ENCODE measurements at places on chromosomes 13 and 19. TPM values are rescaled to one million over a fixed set of nuclear protein-coding genes. Genes with fewer than 3 reads are reported as not detected.

DNA sequence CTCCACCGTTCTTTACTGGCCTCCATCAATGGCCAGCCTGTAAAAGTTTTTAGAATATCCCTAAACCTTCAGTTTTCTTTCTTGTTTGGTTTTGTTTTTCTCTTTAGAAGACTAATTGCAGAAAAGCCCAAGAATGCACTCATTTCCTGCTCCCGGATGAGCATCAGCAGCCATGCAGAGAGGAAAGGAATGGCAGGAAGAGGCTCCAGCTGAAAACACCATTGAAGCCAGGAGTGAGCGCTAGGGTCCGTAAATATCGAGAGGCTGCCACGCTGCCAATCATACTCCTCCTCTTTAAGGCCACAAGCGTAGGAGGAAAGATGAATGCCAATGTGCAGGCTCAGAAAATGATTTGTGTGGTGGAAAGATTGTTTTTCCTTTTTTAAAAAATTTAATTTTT lies 57.4 kb upstream of the UBE2L5 start:
- no peak for DNase-seq
- H3K27ac ChIP-seq = no peak overlapping the region
- H3K4me3 ChIP-seq = no peak overlapping the region
- H3K4me1 ChIP-seq = no peaks in the 10 kb centered on the region
- H3K27me3 ChIP-seq = no peaks in the 10 kb centered on the region
- H3K36me3 ChIP-seq = no peaks in the 10 kb centered on the region

DNA sequence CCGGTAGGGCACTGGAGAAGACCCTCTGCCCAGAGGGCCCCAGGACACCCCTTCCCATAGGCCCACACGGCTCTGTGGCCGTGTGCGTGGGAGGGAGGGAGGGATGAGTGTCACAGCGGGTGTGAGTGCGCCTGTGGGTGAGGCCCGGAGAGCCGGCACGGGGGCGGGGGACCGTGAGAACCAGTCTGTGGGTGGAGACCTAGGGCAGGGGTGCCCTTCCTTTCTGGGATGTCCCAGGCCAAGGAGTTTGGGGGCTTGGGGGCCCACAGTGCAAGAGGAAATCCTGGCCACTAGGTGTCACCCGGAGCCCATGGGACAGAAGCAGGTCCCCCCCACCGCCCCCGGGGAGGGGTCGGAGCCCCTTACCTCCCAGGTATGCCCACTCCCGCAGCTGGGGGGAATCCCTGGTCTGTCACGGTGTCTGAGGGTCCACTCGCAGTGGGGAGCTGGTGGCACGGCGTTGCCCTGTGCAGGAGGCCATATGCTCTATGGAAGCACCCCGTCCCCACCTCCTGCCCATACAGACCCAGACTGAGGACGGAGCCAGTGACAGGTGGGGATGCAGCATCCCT lies 16.0 kb upstream of the SLC7A10 start:
- H3K4me1 ChIP-seq = peaks cover 10% of the 10 kb centered on the region
- peak; percentile 69 for DNase-seq
- H3K4me3 ChIP-seq = no peak overlapping the region
- H3K27me3 ChIP-seq = peaks cover 3% of the 10 kb centered on the region
- H3K27ac ChIP-seq = no peak overlapping the region

GRCh38 chr19:47499863-47500830 lies 14.7 kb downstream of the NAPA start:
- no peak overlapping the region for H3K27ac ChIP-seq
- no peak for DNase-seq
- H3K4me1 ChIP-seq = no peaks in the 10 kb centered on the region
- no peak overlapping the region for H3K4me3 ChIP-seq
- no peaks in the 10 kb centered on the region for H3K27me3 ChIP-seq
- peaks cover 96% of the 10 kb centered on the region for H3K36me3 ChIP-seq

GRCh38 chr19:10554760-10555609 lies 10.8 kb downstream of the KRI1 start:
- no peak for DNase-seq
- peaks cover 6% of the 10 kb centered on the region for H3K4me1 ChIP-seq
- H3K27me3 ChIP-seq = no peaks in the 10 kb centered on the region
- no peak overlapping the region for H3K27ac ChIP-seq
- H3K4me3 ChIP-seq = no peak overlapping the region

GRCh38 chr19:1944088-1944915 lies 3.3 kb downstream of the CSNK1G2 start:
- H3K36me3 ChIP-seq = no peaks in the 10 kb centered on the region
- DNase-seq = peak; percentile 67
- no peaks in the 10 kb centered on the region for H3K27me3 ChIP-seq
- peaks cover 43% of the 10 kb centered on the region for H3K4me1 ChIP-seq
- H3K4me3 ChIP-seq = peak overlapping the region; percentile 2

DNA sequence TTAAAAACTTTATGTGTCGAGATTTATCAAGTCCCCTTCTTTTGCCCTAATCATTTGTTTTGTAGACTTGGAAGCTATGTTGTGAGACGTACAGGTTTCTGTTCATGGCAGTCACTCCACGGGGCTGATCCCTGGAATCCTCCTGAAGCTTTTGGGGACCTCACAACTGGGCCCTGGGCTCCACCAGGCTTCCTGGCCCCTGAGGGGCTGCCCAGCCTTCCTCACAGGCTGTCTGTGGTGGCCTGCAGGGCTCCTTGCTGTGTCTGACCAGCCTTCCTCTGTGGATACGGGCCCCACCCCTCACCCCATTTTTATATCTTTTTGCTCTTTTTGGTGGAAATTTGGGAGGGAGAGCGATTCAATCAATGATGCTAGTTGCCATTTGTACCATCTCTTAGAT lies 38.1 kb downstream of the CHST8 start:
- H3K27ac ChIP-seq = no peak overlapping the region
- H3K4me3 ChIP-seq = no peak overlapping the region
- H3K4me1 ChIP-seq = no peaks in the 10 kb centered on the region
- DNase-seq = no peak
- H3K27me3 ChIP-seq = peaks cover 4% of the 10 kb centered on the region

GRCh38 chr13:38979891-38980749 lies 10.5 kb downstream of the STOML3 start:
- H3K27me3 ChIP-seq = no peaks in the 10 kb centered on the region
- H3K4me1 ChIP-seq = no peaks in the 10 kb centered on the region
- H3K36me3 ChIP-seq = no peaks in the 10 kb centered on the region
- no peak overlapping the region for H3K4me3 ChIP-seq
- H3K27ac ChIP-seq = no peak overlapping the region
- no peak for DNase-seq

GRCh38 chr19:34963573-34964406 lies at the start of gene ZNF792:
Gene ZNF792, minus strand, starts transcription at chr19:34964229. Its CDS starts 567 bp downstream, at chr19:34963662.
- DNase-seq = peak; percentile 84
- peaks cover 21% of the 10 kb centered on the region for H3K36me3 ChIP-seq
- H3K27me3 ChIP-seq = no peaks in the 10 kb centered on the region
- peaks cover 11% of the 10 kb centered on the region for H3K4me1 ChIP-seq

- no peak for DNase-seq
- no peak overlapping the region for H3K27ac ChIP-seq
- H3K4me1 ChIP-seq = no peaks in the 10 kb centered on the region
- no peaks in the 10 kb centered on the region for H3K36me3 ChIP-seq
- no peaks in the 10 kb centered on the region for H3K27me3 ChIP-seq
These were observed 2136.8 kb downstream of the PCDH9 start for GRCh38 chr13:65093357-65093756.

- DNase-seq = no peak
- no peaks in the 10 kb centered on the region for H3K4me1 ChIP-seq
- H3K36me3 ChIP-seq = no peaks in the 10 kb centered on the region
- no peak overlapping the region for H3K27ac ChIP-seq
These were observed 9.1 kb downstream of the SOX21 start for GRCh38 chr13:94703271-94703670.

- no peaks in the 10 kb centered on the region for H3K4me1 ChIP-seq
- DNase-seq = no peak
- no peak overlapping the region for H3K4me3 ChIP-seq
- no peak overlapping the region for H3K27ac ChIP-seq
These were observed 23.1 kb downstream of the ITGBL1 start for GRCh38 chr13:101475536-101475935.

- no peaks in the 10 kb centered on the region for H3K4me1 ChIP-seq
- H3K27me3 ChIP-seq = no peaks in the 10 kb centered on the region
- H3K4me3 ChIP-seq = no peak overlapping the region
- no peak for DNase-seq
- H3K36me3 ChIP-seq = no peaks in the 10 kb centered on the region
These were observed 519.5 kb downstream of the DCT start for GRCh38 chr13:93959796-93960533.

GRCh38 chr13:24085662-24086061 lies 74.9 kb upstream of the SPATA13 start:
- H3K27me3 ChIP-seq = no peaks in the 10 kb centered on the region
- peak overlapping the region; percentile 32 for H3K27ac ChIP-seq
- DNase-seq = no peak
- H3K4me1 ChIP-seq = peaks cover 24% of the 10 kb centered on the region

DNA sequence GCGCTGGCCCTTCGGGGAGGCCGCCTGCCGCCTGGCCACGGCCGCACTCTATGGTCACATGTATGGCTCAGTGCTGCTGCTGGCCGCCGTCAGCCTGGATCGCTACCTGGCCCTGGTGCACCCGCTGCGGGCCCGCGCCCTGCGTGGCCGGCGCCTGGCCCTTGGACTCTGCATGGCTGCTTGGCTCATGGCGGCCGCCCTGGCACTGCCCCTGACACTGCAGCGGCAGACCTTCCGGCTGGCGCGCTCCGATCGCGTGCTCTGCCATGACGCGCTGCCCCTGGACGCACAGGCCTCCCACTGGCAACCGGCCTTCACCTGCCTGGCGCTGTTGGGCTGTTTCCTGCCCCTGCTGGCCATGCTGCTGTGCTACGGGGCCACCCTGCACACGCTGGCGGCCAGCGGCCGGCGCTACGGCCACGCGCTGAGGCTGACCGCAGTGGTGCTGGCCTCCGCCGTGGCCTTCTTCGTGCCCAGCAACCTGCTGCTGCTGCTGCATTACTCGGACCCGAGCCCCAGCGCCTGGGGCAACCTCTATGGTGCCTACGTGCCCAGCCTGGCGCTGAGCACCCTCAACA lies 1.2 kb downstream of the F2RL3 start:
- peak overlapping the region; percentile 84 for H3K27ac ChIP-seq
- no peak for DNase-seq
- H3K4me3 ChIP-seq = peak overlapping the region; percentile 49
- no peaks in the 10 kb centered on the region for H3K27me3 ChIP-seq
- no peaks in the 10 kb centered on the region for H3K36me3 ChIP-seq

DNA sequence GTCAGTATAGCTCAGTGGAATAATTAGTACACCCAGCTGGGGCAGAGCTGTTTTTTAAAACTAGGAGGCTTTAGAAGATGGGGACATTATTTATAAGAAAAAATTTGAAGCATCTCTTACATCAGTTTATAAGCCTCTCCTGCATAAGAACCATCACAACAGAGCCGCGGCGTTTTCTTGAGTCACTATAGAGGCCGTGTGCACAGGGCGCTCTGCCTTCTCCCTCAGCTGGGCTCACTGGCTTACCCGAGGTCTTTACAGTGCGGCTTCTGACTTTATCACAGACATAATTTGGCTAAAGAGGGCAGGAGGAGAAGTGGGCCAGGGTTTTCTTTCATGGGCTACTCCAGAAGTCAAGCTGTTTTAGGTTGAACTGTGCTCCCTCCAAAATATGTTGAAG lies 135.5 kb upstream of the RNF113B start:
- no peak overlapping the region for H3K4me3 ChIP-seq
- peaks cover 40% of the 10 kb centered on the region for H3K4me1 ChIP-seq
- H3K27ac ChIP-seq = no peak overlapping the region
- H3K36me3 ChIP-seq = no peaks in the 10 kb centered on the region

DNA sequence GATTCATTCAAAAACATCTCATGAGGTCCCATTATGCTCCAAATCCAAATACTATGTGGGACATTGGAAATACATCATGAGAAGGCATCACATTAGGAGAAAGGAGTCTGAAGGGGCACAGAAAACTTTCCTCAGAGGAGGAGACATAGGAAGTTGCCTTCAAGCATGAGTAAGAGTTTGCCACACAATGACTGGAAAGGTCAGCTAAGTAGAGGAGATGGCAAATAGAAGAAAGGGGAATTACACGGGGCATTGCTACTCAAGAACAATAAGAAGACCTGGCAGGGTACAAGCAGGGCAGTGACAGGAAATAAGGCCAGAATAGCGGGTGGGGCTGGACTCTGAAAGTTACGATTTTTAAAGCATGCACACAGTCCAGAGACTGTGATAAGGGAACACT lies 231.6 kb downstream of the SPRY2 start:
- DNase-seq = no peak
- H3K27ac ChIP-seq = no peak overlapping the region
- no peaks in the 10 kb centered on the region for H3K36me3 ChIP-seq

DNA sequence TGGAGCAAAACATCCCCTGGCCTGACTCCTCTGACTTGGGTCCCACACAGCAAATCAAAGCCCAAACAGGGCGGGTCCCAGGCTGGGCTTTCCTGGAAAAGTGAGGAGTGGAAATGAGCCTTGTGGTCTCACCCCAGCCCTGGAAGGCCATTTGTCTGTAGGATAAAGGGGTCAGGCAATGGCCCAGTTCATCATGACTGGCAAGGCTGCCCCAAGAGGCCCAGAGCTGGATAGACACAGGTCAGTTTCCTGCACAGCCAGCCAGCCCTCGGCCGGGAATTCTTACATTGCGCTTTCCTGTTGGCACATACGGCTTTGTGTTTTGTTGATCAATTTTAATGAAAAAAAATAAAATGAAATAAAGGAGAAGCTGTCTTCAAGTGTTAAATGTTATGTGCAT lies 174.3 kb downstream of the TSHZ3 start:
- no peaks in the 10 kb centered on the region for H3K4me1 ChIP-seq
- H3K27me3 ChIP-seq = peaks cover 5% of the 10 kb centered on the region
- H3K27ac ChIP-seq = no peak overlapping the region
- H3K36me3 ChIP-seq = no peaks in the 10 kb centered on the region
- H3K4me3 ChIP-seq = no peak overlapping the region

- no peak overlapping the region for H3K27ac ChIP-seq
- H3K4me1 ChIP-seq = no peaks in the 10 kb centered on the region
- no peaks in the 10 kb centered on the region for H3K27me3 ChIP-seq
- peaks cover 76% of the 10 kb centered on the region for H3K36me3 ChIP-seq
- no peak for DNase-seq
These were observed 17.9 kb downstream of the ALG5 start for GRCh38 chr13:36981156-36981743.

GRCh38 chr13:108959234-108959633 lies 329.8 kb downstream of the MYO16 start:
- no peak overlapping the region for H3K4me3 ChIP-seq
- no peaks in the 10 kb centered on the region for H3K4me1 ChIP-seq
- H3K27me3 ChIP-seq = no peaks in the 10 kb centered on the region
- no peak for DNase-seq
- no peak overlapping the region for H3K27ac ChIP-seq
- no peaks in the 10 kb centered on the region for H3K36me3 ChIP-seq

DNA sequence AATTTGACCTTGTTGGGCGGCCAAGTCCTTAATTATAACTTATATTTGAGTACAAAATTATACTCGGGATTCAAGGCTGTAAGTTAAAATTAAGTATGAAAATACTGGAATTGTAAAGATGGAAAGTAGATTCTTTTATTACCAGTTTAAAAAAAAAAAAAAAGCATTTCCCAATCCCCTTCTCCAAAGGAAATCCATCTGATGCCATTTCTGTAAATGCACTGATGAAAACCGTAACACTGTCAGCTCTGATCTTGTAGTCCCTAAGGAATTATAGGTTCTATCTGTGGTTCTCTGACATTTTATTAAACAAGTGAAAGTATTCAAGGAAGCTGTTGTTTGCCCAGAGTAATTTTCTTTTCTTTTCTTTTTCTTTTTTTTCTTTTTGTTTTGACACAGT lies 41.6 kb upstream of the HNRNPA1L2 start:
- H3K36me3 ChIP-seq = no peaks in the 10 kb centered on the region
- H3K27ac ChIP-seq = peak overlapping the region; percentile 81
- no peak for DNase-seq
- H3K27me3 ChIP-seq = no peaks in the 10 kb centered on the region

COX7A1 gene
- total RNA-seq = 64.2 TPM

NLRP7 gene
- 0.15 TPM for total RNA-seq

CUL4A gene
- 60.1 TPM for total RNA-seq

MYADM gene
- total RNA-seq = 126 TPM

KLHL1 gene
- not detected for total RNA-seq

CAPN12 gene
- 18.2 TPM for total RNA-seq

NEK3 gene
- total RNA-seq = 10.9 TPM

PSG7 gene
- total RNA-seq = not detected

Measured in lower lobe of right lung (tissue), 2 donors.